Stomach (tissue), 19 donors: ENCODE measurements at places on chromosomes 3 and 15. TPM values are rescaled to one million over a fixed set of nuclear protein-coding genes. Genes with fewer than 3 reads are reported as not detected.

- peak; percentile 14 for DNase-seq
These were observed 67.6 kb upstream of the CMC1 start for GRCh38 chr3:28173836-28174235.

- no peak for DNase-seq
These were observed 42.9 kb downstream of the ATP13A3 start for GRCh38 chr3:194443901-194444300.

- no peak for DNase-seq
These were observed 1094.9 kb upstream of the EPHA6 start for GRCh38 chr3:95719481-95719880.

GRCh38 chr3:66036586-66037148, 2.1 kb downstream of the MAGI1 start:
- peak; percentile 44 for DNase-seq

- peak; percentile 73 for DNase-seq
These were observed 82.3 kb downstream of the LRIG1 start for GRCh38 chr3:66418475-66418931.

Gene CLCN2
- total RNA-seq: 4.2 TPM

Gene SLC2A2
- total RNA-seq: 2.9 TPM
